ENCODE measurements at places on chromosomes 3 and 15. TPM values are rescaled to one million over a fixed set of nuclear protein-coding genes. Genes with fewer than 3 reads are reported as not detected.

The NSUN3 gene
- 18.0 TPM for total RNA-seq

GRCh38 chr15:70002897-70003296, 94.8 kb downstream of the TLE3 start:
- no peaks in the 10 kb centered on the region for H3K4me1 ChIP-seq
- H3K27me3 ChIP-seq: no peaks in the 10 kb centered on the region
- H3K36me3 ChIP-seq: no peaks in the 10 kb centered on the region

The RGMA gene
- 9.7 TPM for total RNA-seq

- H3K36me3 ChIP-seq: no peaks in the 10 kb centered on the region
- H3K4me3 ChIP-seq: no peak overlapping the region
- DNase-seq: no peak
- no peaks in the 10 kb centered on the region for H3K27me3 ChIP-seq
- no peaks in the 10 kb centered on the region for H3K4me1 ChIP-seq
- no peak overlapping the region for H3K27ac ChIP-seq
Observed at GRCh38 chr3:62774221-62774620, 101.0 kb downstream of the CADPS start.

DNA sequence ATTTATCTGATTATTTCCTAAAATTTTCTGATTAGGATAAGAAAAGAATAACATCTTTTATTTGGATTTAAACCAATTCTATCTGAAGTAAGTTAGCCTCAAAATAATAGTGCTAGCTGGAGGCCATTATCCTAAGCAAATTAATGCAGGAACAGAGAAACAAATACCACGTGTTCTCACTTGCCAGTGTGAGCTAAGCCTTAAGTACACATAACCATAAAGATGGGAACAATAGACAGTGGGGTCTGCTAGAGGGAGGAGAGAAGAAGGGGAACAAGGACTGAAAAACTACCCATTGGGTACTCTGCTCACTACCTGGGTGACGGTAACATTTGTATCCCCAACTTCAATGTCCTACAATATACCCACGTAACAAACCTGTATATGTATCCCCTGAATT, 31.3 kb upstream of the LYSMD4 start:
- DNase-seq: no peak
- no peaks in the 10 kb centered on the region for H3K4me1 ChIP-seq
- H3K27ac ChIP-seq: no peak overlapping the region
- H3K27me3 ChIP-seq: no peaks in the 10 kb centered on the region
- H3K36me3 ChIP-seq: no peaks in the 10 kb centered on the region
- no peak overlapping the region for H3K4me3 ChIP-seq

- peaks cover 6% of the 10 kb centered on the region for H3K36me3 ChIP-seq
- H3K4me3 ChIP-seq: no peak overlapping the region
- H3K27ac ChIP-seq: no peak overlapping the region
- H3K4me1 ChIP-seq: no peaks in the 10 kb centered on the region
- no peaks in the 10 kb centered on the region for H3K27me3 ChIP-seq
- no peak for DNase-seq
Observed at GRCh38 chr3:98573181-98573728, 20.2 kb downstream of the CPOX start.

The GORASP1 gene
- total RNA-seq: 81.6 TPM

DNA sequence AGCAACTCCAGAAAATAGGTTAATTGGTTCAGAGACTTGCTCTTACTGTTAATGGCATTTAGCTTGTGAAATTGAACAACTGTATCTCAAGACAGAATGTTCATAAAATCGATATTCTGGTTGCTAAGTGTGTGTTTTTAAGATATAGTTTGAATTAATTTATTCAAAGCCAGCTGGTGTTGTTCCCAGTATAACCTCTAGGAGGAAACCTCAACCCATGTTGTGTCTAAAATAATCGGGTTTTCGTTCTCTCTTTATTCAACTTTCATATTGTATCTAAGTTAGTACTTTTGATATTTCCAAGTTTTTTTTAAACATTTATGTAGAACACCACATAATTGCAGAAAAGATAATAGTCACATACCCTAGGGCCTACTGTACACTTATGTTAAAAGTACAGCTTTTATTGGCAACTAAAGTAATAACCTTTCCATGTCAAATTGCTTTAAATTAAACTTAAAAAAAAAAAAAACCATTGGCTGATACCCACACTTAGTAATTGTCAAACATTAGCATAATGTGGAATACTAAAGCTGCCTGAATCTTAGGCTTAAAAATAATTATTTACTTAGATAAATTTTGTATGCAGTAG, 90.9 kb downstream of the SAMMSON start:
- no peaks in the 10 kb centered on the region for H3K36me3 ChIP-seq
- H3K4me3 ChIP-seq: no peak overlapping the region
- no peak for DNase-seq

GRCh38 chr3:76733073-76733759, 306.7 kb upstream of the ROBO2 start:
- H3K4me3 ChIP-seq: no peak overlapping the region
- no peaks in the 10 kb centered on the region for H3K27me3 ChIP-seq
- H3K36me3 ChIP-seq: no peaks in the 10 kb centered on the region
- H3K27ac ChIP-seq: no peak overlapping the region
- DNase-seq: no peak
